ENCODE measurements at places on chromosomes 1 and 21.

GRCh38 chr1:151159373-151159772, 2.9 kb downstream of the TNFAIP8L2 start:
- DNase-seq: no peak

- no peak for DNase-seq
Observed at GRCh38 chr1:207962716-207963426, 51.9 kb upstream of the CD34 start.

- no peak for DNase-seq
Observed at GRCh38 chr1:65459397-65459768, 38.9 kb downstream of the LEPR start.

- DNase-seq: no peak
Observed at GRCh38 chr1:230824551-230824918, 43.8 kb downstream of the C1orf198 start.

DNA sequence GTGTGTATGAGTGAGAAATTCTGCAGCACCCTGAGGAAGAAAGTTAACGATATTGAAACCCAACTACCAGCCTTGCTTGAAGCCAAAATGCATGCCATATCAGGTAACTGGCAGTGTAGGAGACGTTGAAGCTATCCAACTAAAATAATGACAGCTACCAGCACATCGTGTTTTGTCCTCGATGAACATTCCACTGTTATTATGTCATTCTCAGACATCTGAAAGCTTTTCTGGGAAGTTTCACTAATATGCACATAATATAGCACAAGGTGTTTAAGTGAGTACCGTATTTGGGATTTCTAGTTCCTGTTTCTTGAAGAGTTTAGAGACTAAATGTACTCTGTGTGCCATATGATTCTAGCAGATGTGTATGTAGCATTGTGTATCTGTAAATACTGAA, 173.5 kb downstream of the DISC1 start:
- DNase-seq: no peak

DNA sequence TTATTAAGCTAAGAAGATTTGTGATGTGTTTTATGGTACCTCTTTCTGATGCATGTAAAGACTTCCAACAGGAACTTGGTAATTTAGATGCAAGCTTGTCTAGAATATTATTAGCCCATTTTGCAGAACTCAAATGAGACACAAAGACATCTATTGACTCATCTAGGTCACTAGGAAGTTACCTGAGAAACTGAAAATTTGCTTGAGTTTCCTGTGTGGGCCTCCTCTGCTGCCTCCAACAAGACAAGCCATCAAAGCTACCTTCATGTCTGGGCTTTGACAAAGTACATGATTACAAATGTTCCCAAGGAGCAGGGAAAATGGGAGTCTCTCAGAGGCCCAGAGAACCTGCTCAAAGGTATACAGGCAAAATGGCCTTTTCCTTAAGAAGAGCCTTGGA, 5.6 kb downstream of the RUNX1 start:
- no peak for DNase-seq
